Stimulated activated CD4-positive, alpha-beta T cell treated with anti-CD3 and anti-CD28 coated beads, Interleukin-1b, Interleukin-23, amount 100 ng/mL, for 1 hour (primary cell): ENCODE measurements at places on chromosomes 12 and 14.

- DNase-seq, result no peak
Measured at GRCh38 chr12:1367331-1368291, 226.8 kb downstream of the FBXL14 start.

- DNase-seq, result no peak
Measured at GRCh38 chr14:24438223-24439097, 4.1 kb downstream of the SDR39U1 start.

DNA sequence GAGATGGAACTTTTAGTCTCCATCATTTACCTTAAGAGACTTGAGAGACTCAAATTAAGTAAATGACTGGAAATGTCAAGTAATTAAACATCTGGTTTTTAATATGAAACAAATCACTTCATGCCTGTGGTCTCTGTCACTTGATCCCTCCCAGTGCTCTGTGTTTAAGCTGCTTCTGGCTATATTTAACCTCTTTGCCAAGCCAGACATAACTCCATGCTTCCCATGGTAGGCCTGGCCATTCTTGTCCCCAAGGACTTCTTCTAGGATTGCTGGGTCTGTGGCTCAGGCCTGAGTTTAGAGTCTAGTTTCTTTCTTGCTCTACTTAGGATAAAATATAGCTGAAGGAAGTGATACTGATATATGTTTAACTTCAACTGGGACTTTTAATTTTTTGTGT is 1013.6 kb downstream of the FLRT2 start:
- no peak for DNase-seq

DNA sequence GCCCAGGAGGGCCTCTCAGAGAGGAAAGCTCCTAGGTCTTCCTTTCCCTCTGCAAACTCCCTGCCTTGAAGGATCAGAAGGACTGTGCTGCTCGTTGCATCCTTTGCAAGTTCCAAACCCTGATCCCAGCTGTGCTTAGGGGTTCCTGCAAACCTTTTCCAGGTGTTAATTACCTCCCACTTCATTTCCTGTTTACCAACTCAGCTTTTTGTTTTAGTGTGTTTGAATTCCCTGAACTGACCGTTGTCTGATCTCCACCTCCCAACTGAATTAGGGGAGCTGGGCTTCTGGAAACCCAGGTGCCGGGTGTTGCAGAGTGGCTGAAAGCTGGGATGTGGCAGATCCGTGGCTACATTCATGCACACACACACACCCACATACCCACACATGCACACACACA is 20.6 kb upstream of the BDKRB1 start:
- DNase-seq, result no peak

DNA sequence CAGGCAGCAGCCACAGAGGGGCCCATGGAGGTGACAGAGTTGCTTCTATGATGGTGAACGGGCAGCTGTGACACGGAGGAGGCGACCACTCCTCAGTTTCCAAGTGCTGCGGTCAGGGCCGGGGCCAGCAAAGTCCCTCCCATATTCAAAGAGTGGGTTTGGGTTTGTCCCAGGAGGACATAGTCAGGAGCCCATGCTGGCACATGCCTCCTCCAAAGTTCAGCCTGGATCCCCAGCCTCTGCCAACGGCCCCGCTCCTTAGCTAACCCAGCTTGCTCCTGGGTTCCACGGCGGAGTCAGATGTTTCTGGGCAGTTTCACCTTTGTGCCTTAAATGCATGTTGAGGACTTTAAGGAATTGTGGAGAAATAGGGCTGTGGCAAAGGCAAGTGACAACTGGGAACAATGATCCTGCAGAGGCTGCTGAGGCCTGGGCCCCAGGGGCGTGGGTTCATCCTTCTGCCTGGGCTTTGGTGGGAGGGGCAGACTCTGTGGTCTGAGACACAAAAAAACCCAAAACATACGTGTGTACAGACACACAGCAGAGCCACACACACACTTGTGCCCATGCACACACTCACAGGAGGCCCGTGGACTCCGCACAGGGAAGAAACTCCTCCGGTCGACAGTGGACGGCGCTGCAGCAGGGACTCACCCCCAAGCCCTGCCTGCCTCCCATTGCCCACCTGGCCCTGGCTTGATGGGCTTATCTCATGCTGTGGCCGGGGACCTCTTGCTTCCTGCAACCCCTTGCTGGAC is 399.4 kb downstream of the TMEM121 start:
- DNase-seq, result no peak

DNA sequence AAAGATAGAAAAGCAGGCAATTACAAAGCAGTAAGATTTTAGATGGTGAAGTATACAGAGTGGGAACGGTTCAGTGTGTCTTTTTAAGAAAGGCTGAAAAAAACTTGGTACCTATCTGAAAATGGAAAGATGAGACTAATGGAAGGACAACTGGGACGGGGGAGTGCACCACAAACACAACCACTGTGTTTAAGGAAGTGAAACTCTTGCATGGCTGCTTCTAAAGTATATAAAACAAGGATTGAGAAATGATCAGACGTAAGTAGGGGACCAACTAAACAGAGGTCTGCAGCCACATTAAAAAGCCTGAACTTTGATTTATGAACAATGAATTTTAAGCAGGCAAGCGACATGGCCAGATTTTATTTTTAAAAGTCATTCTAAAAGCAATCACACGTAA is 328.6 kb downstream of the MDGA2 start:
- no peak for DNase-seq

- DNase-seq, result no peak
Measured at GRCh38 chr14:100824091-100824551, 1.8 kb upstream of the MEG3 start.

DNA sequence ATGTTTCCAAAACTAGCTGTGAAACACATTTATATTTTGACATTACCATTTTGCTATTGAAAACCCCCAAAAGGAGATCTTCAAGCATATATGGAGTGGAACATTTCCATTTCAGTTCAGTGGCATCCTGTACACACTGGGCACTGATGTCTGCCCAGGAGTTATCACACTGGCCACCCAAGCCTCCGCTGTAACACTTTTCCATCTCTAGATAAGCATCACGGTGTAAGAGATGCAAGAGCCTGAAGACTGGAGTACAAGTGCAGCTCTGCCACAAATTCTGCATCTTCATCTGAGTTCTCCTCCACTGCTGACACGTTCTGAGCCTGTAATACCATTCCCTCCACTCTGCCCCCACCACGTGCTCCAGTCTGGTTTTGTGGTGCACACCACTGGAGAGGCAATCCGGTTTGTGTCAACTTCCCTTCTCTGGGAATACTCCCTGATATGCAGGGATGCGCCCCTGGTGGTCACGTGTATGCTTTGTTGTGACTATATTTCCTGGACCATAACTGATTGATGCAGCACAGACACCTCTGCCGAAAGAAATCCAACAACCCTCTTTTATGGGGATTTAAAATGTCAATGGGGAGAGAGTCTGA is 12.7 kb downstream of the SPTLC2 start:
- DNase-seq, result no peak

DNA sequence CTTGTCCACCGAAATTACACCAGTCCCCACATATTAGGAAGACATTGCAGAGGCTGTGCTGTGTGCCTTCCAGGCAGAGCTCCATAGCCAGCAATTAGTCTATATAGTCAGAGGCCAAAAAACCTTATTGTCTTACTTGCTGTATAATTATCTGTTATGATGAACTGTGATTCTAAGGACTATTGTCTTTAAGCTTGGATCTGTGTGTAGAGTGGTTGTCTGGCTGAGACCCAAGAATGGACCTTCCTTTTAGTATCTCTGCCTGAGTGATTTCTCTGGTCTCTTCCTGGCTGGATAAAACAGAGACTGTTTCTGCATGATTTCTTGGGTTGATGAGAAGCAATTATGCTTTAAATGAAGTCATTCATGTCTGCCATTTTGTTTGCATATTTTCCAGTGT is 465.3 kb downstream of the PRKD1 start:
- no peak for DNase-seq

- no peak for DNase-seq
Measured at GRCh38 chr14:100658181-100658886, 68.4 kb upstream of the DLK1 start.

GRCh38 chr12:39123580-39124253 is 218.3 kb upstream of the CPNE8 start:
- no peak for DNase-seq

GRCh38 chr14:75310295-75311111 is 31.9 kb downstream of the FOS start:
- DNase-seq, result no peak

DNA sequence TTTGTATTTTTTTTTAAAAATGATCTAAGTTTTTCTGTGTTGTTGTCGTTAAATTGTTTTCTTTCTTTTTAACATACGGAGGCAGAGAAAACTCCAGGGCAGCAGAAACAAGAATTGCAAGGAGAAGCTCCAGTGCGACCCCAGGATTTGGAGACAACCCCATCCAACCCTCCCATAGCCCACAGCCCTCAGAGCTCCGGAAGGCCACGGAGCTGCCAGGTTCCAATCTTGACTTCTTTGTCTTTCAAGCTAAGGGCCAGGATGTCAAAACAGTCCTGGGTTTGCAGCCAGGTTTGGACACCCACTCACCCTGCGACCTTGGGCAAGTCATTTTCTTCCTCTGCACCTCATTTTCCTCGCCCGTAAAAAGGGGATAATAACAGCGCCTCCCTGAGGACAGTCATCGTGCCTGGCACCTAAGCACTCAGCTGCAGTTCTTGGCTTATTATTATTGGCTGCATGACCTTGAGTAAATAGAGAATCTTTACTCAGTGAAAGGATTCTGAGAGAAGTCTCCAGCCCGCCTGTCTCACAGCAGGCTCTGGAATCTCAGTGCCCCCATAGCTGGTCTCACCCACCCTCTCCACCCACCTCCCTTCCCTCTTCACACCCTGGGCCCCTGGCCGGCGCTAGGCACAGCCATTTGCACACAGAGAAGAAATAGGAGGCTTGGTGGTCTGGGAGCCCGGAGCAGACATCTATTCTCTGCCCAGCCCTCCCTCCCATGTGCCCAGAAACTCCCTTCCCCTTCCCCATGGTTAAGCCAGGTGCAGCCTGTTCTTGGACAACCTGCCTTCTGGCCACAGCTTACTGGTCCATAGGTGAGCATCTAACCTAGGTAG is 79.4 kb upstream of the BCL11B start:
- DNase-seq, result no peak

DNA sequence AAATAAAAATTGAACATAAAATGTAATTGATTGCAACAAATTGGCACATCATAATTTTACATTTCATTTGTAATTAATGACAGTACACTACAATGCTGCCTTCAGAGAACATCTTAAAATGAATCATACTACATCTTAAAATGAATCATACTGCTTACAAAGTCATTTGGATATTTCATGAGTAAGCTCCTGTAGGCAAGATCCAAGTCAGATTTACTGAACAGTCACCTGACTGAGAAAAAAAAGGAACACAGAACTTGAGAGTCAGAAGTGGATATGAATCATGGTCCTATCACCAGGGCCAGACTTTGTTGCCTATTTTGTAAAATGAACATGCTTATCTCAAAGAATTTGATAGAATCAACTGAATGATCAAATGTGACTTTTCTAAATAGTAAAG is 32.7 kb upstream of the FBLN5 start:
- no peak for DNase-seq

- no peak for DNase-seq
Measured at GRCh38 chr14:27917896-27918295, 848.7 kb upstream of the FOXG1 start.

GRCh38 chr14:33948145-33948868 is 2.6 kb downstream of the EGLN3 start:
- no peak for DNase-seq

- DNase-seq, result no peak
Measured at GRCh38 chr12:98048326-98048725, 467.1 kb upstream of the TMPO start.

- DNase-seq, result no peak
Measured at GRCh38 chr12:47087088-47087688, 7.4 kb upstream of the AMIGO2 start.

DNA sequence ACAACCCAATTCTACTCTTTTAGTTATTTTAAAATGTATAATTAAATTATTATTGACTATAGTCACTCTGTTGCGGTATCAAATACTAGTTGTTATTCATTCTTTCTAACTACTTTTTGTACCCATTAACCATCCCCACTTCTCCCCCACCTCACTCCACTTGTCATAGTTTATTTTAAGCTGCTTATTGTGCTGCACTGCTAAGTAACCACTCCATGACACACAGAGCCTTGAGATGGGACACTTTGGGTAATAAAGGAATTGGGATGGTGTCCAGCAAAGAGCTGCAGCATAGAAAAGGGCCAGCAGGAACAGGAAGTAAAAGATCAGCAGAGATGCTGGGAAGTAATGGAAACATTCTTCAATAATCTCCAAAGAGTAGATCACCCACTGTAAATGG is 123.0 kb downstream of the RPS29 start:
- DNase-seq, result no peak

- DNase-seq, result no peak
Measured at GRCh38 chr14:101083564-101084435, 180.3 kb upstream of the RTL1 start.

DNA sequence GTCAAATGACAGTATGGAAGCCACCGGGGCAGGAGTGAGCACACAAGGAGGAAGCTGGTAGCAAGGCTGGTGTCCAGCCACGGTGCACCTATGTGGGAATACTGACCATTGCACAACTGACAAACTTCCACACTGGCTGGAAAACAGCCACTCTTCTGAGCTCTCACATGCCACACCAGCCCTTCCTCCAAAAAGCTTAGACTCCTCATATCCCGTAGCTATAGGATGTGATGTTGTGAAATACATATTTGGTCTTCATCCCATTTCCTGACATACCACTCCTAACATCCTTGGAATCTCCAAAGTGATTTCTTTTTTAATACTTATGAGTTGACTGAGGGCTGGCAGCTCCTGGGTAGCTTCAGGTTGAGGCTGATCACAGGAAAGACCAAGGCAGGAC is 103.6 kb downstream of the NTF3 start:
- DNase-seq, result no peak

DNA sequence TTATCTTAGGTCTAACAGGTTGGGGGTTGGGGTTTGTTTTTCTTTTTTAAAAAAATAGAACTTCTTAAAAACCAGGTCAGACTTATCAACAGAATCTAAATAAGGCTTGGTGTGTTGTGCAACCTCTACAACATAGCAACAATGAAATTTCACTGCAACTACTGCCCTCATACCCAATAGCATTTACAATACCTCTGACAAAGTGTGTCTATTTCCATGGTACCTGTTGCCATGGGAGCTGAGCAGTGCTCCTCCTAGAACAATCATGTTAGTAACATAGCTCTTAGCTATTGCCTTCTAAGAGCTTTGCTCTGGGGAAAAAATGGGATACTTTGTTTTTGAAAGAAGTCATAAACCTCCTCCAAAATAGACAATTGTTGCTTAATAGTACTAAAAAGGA is 103.3 kb upstream of the CCDC175 start:
- no peak for DNase-seq

DNA sequence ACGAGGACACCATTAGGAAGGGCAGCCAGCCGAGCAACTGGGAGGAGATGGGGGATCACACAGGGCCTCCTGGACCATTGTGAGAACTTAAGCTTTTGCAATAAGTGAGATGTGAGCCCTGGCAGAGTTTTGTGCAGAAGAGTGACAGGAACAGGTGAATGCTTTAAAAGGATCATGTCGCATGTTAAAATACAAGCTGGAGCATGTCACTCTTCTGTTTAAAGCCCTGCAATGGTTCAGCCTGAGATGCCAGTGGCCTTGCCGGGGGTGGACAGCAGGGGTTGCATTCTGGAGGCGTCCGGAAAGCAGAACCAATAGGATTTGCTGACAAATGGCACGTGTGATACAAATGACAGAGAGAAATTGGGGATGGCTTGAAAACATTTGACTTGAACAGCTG is 137.5 kb upstream of the RFLNA start:
- no peak for DNase-seq

GRCh38 chr14:65373671-65374039 is 38.9 kb upstream of the FUT8 start:
- DNase-seq, result no peak
